ENCODE measurements at places on chromosomes 4 and X.

DNA sequence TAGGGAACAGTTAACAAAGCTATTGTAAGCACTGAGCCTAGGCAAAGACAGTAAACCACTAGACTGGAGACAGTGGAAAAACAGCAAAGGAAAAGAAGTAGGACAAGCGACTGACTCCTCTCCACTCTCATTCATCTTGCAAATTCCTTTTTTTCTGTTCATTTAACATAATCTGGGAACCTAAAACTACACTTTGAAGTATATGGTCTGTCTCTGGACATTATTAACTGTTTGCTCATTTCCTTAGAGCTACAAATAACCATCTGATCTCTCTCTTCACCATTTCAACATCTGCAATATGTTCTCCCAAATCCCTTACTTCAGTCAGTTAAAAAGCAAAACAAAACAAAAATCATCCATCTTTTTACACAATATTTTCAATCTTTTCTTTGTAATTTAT is 642 bp downstream of the HMGN5 start:
- DNase-seq = no peak

GRCh38 chr4:113457886-113458285 is 303.7 kb downstream of the CAMK2D start:
- no peak for DNase-seq

- no peak for DNase-seq
Measured at GRCh38 chr4:91527056-91527455, 776.7 kb upstream of the GRID2 start.

DNA sequence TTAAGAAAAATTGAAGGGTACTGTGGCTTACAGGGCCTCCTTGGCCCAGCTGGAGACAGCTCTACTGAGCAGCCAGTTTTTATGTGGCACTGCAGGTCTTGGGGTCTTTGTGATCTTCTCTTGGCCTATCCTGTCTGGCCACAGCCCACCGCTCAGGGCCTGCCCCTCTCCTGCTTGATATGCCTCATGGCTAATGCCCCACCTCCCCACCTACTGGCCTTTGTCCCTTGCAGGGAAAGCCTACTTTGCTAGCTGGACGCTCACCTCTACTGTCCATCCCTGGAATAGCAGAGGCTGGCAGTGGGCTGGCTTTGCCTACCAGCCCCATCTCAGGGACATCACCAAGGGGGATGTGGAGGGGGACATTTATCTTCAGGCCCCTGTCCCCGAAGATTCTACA is 134.1 kb downstream of the PJA1 start:
- DNase-seq = no peak

DNA sequence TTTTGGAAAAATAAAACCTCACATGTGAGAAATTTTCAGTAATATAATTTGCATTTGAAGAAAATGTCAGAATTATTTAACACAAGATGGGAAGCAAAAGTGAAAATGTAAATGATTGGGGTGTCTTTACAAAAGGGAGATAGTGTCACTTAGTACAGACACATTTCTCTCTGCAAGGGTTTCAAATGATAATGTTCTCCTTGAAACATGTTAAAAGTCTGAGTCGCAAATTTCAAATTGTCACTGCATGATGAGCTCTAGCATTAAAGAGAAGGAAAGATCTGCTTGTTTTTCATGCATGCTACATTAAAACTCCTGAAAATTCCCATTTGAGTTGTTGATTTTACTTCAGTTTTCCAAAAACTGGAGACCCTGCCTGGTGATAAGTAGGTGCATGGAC is 122.0 kb upstream of the LDB2 start:
- no peak for DNase-seq

DNA sequence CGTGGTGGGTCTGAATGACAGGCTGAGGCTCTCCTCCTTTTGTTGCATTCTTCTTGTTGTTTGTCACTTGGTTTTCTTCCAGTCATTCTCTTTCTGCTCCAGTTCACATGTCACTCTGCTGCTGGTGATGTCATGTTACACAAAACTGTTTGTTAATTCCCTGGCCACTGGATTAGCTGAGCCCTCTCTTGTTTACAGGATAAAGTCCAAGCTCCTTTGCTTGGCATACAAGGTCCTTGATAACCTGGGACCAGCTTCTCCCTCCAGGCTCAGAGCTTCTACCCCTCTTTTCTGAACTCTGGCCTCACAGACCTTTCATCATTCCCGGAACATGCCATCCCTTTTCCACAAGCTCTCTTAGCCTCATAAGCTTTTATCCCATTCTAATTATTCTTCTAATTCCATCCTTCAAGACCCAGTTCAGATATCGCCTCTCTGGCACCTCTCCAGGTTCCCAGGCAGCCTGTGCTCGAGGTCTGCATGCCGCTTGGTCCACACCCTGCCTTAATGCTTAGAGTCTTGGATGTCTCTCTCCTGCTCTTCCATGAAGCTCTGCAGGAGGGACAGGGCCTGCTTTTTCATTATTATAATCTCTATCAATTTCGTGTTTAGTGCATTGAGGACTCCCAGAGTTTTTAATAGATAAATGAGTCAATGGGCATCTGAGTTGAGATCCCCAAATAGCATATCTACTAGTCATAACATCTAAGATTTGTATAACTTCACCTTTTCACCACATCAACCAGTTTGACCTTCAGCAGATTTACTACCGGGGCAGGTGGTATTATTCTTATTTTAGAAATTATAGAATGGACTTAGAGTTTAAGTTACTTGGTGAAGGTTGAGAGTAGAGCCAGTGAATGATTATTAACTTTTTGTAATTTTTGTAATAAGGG is 98.7 kb downstream of the TMEM131L start:
- DNase-seq = no peak

DNA sequence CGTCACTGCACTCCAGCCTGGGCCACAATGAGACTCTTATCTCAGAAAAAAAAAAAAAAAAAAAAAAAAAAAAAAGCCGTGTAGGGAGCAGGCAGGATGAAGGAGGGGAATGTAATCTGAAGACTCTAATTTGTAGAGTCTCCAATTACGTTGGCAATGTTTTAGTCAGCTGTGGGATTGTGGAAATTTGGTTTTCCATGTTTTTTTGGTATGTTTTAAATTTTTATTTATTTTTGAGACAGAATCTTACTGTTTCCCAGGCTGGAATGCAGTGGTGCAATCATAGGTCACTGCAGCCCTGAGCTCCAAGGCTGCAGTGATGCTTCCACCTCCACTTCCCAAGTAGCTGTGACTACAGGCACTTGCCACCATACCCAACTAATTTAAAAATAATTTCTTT is 56.5 kb downstream of the NSD2 start:
- no peak for DNase-seq

DNA sequence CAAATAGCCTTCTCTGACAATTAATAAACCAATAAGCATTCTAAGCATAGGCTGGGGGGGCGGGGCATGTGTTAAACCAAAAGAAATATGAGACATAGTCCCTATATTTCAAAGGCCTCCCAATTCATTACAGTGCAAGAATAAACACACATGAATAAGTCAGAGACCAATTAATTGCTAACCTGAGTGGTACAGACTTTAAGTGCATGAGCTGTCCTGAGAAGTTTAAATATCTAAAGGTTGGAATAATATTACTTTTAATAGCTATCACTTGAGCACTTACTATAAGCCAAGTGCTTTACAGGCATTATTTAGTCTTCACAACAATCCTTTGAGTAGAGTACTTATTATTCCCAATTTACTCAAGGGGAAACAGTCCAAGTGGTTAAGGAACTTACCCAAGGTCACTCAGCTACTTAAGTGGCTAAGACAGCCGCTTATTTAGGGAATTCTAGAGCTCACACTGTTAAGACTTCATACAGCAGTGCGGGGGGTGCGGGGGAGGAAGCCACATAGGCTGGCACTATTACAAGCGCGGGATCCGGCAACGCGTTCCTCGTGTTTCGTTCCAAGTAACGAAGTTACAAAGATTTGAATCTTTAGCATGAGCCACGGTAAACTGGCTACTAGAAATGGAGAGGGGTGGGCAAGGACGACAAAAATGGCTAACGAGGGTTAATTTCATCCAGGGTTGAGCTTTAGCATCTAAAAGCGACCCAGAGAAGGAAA is 1.4 kb downstream of the THOC2 start:
- no peak for DNase-seq

DNA sequence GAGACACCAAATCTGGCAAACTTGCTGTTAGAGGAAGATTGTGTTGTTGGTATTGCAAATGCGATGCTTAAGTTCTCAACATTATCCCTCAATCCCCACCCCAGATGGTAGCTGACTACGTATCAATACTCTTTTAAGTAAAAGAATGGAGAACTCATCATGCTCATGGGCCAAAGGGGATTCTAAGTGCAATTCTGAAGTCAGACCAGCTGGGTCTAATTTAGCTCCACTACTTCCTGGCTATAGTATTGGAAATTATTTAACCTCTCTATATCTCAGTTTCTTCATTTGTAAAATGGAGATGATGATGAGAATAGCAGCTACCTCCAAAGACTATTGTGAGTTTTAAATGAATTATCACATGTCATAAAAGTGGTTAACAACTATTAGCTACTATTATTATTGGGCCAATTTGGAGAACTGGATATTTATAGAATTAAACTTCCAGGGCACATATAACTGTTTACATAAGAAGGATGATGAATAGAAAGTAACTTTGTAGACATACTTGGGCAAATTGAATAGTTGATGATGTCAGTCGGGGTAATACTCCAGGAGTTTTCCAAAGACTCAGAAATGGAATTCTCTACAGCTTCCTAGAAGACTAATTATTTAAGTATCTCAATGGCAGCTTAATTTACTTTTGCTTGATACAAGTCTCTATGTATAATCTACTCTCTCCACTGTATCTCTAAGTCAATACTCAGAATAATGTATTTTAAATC is 5.0 kb upstream of the SLAIN2 start:
- no peak for DNase-seq

GRCh38 chrX:101803451-101803850 is 128.4 kb downstream of the ZMAT1 start:
- DNase-seq = no peak

GRCh38 chr4:10066670-10067651 is 45.7 kb upstream of the SLC2A9 start:
- no peak for DNase-seq

- no peak for DNase-seq
Measured at GRCh38 chr4:108527723-108528122, 92.7 kb upstream of the RPL34 start.

- no peak for DNase-seq
Measured at GRCh38 chrX:18871161-18871890, 112.6 kb downstream of the PHKA2 start.

DNA sequence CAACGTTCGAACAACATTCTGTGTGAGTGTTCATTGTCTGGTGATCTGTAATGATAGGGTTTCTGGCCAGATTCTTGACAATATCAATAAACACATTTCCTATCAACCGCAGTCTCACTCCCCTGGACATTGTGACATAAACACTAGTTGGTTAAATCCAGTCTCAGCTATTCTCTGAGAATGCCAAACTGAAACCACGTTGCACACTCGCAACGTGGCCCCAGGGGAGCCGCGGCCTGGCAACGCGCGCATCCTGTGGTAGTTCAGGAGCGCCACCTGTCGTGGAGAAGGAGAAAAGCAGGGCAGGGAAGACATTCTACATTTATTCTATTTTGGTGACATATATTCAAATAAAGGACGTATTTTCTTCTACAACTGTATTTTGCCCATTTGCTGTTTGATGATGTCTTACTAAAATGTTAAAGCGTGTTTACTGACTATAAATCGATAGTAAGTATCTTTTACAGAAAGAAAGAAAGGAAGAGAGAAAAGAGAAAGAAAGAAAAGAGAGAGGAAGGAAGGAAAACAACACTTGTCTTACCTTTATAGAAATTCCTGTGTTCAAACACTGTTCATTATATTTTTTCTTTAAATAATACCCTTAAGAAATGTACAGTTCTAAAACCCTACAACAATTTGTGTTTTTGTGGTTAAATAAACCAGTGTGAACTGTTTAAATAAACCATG is 738.3 kb upstream of the FRG1 start:
- DNase-seq = no peak

GRCh38 chr4:114103908-114104307 is 124.5 kb upstream of the ARSJ start:
- DNase-seq = no peak

DNA sequence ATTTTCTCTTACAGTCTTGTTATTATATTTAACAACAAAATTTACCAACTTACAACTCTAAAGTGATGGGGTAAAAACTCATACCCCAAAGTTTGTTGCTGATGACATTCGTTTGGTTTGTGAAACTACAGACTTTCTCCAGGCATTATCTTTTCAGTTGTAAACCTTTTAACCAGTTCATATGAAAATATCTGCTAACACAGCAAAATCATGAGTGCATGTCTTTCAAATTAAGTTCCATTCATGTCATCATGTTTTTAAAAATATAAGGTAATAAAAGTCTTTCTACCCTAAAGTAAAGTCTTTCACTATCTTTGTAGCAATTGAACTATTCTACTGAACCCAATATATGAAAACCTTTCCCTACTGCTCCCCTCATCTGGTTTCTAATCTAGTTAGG is 3.4 kb upstream of the GALNTL6 start:
- no peak for DNase-seq

- no peak for DNase-seq
Measured at GRCh38 chr4:152211936-152212653, 323.8 kb downstream of the FBXW7 start.

GRCh38 chr4:59994118-59994517 is 1206.0 kb upstream of the ADGRL3 start:
- no peak for DNase-seq

GRCh38 chr4:155612074-155612473 is 54.6 kb upstream of the GUCY1A1 start:
- no peak for DNase-seq

DNA sequence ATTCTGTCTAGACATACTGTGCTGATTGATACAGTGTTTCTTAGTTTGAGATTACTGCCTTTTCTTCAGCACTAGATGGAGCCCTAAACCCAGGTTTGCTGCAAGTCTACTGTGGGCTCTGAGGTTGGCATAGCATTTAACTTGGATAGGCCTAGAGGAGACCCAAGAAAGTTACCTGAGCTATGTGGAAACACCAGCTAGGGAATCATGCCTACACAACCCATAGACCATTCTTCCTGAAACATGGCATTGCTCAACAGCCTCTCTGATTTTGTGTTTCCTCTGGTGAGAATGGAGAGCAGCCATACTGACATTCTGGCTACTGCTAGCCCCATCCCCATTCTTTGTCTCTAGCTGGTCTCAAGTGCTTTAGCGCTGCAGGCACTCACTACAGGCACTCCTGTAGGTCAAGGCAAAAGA is 287.7 kb upstream of the PCDH18 start:
- no peak for DNase-seq

DNA sequence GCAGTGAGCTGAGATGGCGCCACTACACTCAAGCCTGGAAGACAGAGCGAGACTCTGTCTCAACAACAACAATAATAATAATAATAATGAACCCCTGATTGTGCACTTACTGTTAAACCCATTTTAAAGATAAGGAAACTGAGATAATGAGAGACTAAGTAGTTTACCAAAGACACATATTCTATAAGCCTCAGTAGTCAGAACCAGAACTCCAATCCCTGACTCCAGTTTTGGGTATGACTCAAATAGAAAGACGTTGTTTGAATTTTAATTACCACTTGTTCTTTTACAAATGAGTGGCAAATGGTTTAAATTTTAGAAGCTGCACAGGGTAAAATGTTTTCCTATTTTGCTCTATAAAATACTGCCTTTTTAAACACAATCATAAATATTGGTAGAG is 37.4 kb downstream of the ACSL4 start:
- no peak for DNase-seq

- DNase-seq = no peak
Measured at GRCh38 chr4:184392748-184393559, 81.4 kb downstream of the IRF2 start.
